Stimulated activated CD8-positive, alpha-beta memory T cell treated with anti-CD3 and anti-CD28 coated beads, Interleukin-2, amount 100 ng/mL, for 48 hours (primary cell): ENCODE measurements at places on chromosomes 6 and 20.

- no peak for DNase-seq
Measured at GRCh38 chr6:134437376-134437775, 119.5 kb upstream of the SGK1 start.

DNA sequence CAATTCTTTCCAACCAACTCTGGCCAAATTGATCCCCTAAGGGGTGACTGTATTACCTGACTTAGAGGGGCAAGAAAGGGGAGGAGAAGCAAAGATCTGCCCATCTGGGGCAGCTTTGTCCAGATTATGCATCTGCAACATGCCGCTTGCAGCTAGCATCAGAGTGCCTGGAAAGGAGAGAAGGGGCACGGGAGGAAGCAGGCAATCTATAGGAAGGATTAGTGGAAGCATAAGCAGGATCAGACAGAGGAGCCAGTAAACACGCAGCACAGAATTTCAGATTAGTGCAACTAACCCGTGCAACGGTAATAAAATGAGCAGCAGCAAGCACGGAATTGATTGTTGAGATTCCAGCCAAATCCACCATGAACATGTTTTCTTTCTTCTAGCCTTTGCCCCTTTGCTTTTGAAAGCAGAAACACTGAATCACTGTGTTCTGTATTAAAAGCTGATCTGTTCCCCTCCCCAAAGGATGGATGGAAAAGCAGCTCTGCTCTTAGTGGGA lies 643.6 kb upstream of the CHD6 start:
- DNase-seq = no peak

- DNase-seq = no peak
Measured at GRCh38 chr20:23988561-23988960, at the start of gene GGTLC1. GGTLC1 (minus strand) TSS chr20:23988779; CDS start chr20:23986611, 2,168 bp downstream.

GRCh38 chr6:166203003-166203640 lies 35.5 kb upstream of the TBXT start:
- no peak for DNase-seq
